ENCODE measurements at places on chromosomes 3 and 15. TPM values are rescaled to one million over a fixed set of nuclear protein-coding genes. Genes with fewer than 3 reads are reported as not detected.

PRSS50 gene
- total RNA-seq, result 0.22 TPM

GRCh38 chr3:102124282-102124681 is 275.0 kb downstream of the NFKBIZ start:
- no peak for DNase-seq

GRCh38 chr3:126370055-126370454 is 12.8 kb upstream of the KLF15 start:
- no peak for DNase-seq

GRCh38 chr3:177174607-177175170 is 22.6 kb downstream of the TBL1XR1 start:
- no peak for DNase-seq
